ENCODE measurements at places on chromosomes 6 and 20.

DNA sequence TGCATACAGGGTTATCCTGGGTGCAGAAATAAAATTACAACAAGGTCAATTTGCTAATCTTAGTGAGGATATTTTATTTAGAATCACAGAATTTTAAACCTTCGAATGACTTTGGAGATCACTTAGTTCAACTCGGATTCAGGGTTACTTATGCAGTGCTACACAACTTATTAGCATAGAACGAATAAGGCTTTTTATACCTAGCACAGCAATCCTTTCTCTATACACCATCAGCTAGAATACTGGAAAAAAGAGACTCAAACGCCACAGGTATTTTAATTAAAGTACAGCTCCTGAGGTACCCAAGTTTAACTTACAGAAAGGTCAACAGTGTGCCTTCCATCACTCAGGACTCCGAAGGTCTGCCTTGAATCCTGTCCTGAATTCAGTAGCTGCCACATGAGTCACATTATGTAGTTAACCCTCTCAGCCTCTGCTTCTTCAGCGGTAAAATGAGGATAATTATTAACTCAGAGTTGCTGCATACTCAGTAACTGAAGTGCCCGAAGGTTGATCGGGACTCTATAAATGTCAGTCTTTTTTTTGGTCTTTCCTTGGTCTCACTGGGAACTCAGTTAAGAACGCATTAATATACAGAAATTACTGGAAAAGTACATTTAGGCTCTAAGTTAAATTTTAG is 6.0 kb upstream of the QKI start:
- no peak for DNase-seq

GRCh38 chr20:12054556-12054955 is 136.9 kb downstream of the BTBD3 start:
- DNase-seq: no peak

DNA sequence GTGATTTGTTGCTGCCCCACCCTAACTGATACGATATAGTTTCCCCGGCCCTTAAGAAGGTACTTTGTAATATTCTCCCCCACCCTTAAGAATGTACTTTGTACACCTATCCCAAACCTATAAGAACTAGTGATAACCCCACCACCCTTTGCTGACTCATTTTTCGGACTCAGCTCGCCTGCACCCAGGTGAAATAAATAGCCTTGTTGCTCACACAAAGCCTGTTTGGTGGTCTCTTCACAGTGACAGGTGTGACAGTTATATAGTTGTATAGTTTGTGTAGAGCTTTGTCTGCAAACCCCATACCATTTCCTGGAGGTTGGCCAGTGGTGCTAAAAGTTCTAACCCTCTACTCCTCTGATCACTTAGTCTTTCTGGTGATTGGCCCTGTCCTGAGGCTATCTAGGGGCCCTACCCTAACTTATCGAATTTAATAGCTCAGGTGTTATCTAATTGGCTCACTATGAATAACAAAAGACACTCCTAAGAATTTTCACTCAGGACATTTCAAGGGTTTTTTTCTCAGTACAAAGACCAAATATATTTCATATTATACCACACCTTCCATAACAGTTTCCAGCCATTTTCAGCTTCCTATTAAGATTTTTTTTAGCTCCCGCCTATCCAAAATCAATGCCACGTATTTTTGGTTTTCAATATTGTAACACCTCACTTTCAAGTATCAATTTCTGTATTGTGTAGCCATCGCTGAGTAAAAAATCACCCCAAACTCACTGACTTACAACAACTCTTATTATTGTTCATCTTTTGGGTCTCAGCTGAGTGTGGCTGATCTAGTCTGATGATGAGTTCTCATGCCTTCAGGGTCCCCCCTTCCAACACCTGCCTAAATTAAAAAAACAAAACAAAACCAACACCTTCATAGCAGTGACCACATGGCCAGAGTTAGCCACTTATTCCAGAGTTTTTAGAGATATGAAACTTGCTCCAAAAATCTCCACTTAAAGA is 9.8 kb upstream of the BTN1A1 start:
- no peak for DNase-seq

DNA sequence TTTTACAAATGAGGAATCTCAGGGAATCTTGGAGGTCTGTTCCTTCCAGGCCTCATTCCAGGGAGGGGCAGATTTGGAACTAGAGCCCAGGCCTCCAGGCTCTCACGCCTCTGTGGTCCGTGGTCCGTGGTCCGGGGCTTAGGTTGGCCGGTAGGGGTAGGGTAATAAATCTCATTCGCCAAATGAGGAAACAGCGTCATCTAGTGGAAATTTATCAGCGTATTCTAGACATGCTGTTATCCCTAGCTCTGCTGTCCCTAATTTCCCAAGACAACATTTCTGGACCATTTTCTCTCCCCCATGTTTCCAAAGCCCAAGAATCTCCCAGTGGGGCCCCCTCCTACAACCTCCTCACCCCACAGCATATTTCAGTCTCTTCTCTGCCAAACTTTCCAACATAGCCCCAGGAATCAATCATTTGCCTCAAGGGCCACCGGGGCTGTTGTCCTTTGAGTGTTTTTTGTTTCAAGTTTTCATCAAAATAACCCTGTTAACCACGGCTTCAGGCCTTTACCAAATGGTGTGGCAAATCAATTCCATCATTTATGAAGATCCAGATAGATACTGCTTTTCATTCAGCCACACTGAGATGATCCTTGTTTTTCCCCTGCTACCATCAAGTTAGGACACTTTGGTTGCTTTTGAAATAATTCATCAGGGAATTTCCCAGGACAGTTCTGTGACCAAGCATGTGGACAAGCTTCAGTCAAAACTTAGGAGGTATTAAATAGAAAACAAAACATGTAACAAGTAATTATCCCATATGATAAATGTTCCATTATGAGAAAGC is 126.8 kb downstream of the ALDH8A1 start:
- DNase-seq: peak; percentile 75

DNA sequence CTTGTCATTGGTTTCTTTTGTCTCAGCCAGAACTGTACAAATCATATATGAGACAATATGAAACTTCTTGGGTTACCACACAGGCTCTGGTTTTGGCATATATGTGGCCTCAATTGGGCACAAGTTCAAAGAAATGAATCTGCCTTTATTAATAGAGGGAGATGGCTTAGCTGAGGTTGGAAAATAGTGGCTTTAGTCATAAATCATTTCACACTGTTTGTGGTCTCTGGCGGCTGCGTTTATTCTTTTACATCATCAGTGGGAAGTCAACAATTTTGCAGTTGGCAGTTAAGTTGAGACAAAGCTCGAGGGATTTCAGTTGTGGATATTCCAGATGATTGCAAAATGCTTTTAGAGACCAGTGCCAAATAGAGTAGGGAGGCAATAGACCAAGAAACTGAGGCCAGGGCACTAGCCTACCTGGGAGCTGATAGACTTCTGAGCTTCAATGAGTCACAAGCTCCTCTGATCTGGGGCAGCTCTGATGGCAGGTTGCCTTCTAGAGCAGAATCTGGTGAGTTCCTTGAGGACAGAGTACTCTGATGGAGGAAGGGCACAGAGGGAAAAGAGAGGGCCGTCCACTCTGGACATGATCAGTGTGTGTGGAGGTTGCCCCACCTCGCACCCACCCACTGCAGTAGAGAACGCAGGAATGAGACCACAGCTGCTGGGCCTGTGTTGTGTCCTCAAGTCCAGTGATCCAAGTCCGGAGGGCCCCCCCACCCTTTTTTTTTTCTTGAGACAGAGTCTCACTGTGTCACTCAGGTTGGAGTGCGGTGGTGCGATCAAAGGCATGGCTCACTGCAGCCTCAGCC is 73.5 kb downstream of the ARMC2 start:
- DNase-seq: no peak

- no peak for DNase-seq
These were observed 74.3 kb upstream of the FOXQ1 start for GRCh38 chr6:1237636-1238035.

GRCh38 chr6:33053230-33053629 is 20.2 kb downstream of the HLA-DPA1 start:
- no peak for DNase-seq

DNA sequence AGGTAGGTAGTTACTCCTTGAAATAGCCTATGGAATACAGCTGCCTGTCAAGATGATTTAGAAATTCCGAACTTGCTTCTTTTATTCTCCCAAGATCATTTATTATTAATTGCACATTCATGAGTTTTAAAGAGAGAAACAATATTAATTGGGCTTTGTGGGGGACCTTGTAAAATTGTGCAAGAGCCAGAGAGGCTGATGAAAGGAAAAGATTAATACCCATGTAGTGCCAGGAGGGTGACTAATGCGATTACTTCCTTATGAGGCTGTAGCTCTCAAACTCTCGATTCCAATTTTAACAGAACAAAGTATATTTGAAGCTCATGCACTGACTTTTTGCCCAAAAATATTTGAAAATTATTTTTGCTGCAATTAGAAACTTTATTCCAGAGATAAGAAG is 423.8 kb upstream of the ID4 start:
- DNase-seq: no peak

DNA sequence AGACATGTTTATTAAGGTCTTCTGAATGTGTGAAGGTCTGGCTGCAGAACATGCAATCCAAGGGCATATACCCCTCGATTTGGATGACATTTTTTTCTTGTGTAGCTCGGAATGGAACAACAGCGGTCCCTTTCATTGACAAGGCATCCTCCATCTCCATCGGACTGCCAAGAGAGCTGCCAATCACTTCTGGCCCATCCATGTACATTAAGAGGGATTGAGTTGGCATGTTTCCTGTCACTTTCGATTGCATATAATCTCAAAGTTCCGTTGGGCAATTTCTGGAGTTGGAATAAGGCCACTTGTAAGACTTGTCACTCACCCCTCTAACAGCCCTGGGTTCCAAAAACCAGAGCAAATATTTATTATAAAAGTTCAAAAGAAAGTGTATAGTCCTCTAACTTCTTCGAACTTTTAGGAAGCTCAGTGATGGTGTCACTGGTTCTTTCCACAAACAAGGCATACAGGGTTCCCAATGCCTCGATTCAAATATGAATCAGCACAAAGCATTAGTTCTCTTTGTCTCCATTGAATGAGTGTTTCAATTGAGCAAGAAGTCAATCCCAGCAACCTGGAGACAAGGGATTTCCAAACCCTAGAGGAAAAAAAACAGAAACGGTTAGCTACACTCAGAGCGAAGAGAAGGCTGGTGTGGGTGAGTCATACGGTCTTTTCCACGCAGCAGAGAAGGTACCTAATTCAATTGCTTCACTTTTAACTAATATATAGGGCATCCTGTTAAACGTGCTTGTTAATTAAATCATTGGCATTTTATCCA is 10.9 kb downstream of the ZNF217 start:
- peak; percentile 54 for DNase-seq

DNA sequence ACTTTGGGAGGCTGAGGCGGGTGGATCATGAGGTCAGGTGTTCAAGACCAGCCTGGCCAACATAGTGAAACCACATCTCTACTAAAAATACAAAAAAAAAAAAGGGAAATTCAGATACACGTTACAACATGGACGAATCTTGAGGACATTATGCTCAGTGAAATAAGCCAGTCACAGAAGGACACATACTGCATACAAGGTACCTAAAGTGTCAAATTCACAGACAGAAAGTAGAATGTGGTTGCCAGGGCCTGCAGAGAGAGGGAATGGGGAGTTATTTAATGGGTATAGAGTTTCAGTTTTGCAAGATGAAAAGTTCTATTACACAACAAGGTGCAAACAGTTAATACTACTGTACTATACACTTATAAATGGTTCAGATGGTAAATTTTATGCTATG is 75.1 kb downstream of the SNX5 start:
- DNase-seq: no peak

GRCh38 chr6:159916752-159917151 is 26.0 kb downstream of the MAS1 start:
- DNase-seq: no peak

DNA sequence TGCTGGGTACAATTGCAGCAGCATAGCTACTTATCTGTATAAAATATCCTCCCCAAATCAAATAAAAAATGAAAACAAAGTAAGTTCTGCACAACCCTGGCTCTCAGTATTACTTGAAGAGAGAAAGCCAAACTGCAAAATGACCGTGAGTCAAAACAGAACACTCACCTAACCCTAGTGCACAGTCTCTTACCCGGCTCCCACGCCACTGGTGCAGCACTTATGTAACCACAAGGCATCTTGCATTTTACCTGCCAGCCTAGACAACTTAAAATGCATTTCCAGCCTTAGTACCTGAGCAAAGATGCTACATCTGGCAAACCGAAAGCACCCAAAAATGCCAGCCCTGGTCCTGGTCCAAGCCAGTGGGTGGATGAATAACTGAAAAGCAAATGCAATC is 12.4 kb upstream of the SIRPB1 start:
- no peak for DNase-seq

DNA sequence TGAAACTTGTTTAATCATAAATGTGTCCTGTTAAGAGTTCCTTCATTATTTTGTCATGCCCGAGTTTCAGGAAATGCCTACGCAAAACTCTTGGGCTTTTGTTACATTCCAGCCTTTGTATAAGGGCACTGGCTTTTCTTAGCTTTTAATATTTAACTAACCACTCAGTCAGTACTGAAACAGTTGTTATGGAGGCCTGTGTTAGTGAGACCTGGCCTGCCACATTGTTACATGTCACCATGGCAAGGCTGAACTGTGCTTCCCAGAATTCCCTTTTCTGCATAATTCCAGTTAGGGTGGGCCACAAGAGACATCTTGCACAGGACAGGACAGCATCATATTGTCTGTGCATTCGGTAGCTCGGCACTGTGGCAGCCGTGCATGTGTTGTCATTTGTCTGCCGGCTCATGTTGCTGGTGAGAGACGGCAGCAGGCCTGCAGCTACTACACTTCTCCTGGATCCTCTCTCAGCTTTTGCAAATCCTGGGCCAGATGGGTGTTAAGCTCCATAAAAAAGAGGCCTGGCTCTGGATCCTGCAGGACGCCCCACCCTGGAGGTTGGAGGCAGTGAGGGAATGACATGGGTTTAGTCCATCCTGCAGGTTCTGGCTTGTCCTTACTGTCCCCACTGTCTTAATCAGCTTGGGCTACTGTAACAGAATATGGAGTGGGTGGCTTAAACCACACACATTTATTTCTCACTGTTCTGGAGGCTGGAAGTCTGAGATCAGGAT is 128.8 kb upstream of the DTNBP1 start:
- DNase-seq: no peak

- no peak for DNase-seq
These were observed 140.8 kb downstream of the ALDH8A1 start for GRCh38 chr6:134809130-134809529.

- DNase-seq: peak; percentile 18
These were observed 28.6 kb downstream of the FOXO3 start for GRCh38 chr6:108589244-108589791.

DNA sequence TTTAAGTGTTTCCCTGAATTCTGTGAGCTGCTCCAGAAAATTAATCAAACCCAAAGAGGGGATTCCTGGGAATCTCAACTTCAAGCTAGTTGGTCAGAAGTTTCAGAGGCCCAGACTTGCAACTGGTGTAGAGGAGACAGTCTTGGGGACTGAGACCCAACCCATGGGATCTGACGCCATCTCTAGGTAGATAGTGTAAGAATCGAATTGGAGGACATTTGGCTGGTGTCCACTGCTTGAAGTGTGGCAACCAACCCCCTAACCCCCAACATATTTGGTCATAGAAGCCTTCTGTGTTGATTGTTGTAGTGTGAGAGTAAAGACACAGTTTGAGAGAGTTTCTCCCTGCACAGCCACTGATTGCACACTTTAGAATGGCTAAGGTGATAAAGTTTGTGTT is 103.5 kb upstream of the CARMIL1 start:
- DNase-seq: no peak

GRCh38 chr6:136647363-136647852 is 97.2 kb upstream of the MAP7 start:
- DNase-seq: peak; percentile 83

- DNase-seq: no peak
These were observed 10.3 kb upstream of the IER3 start for GRCh38 chr6:30754631-30755030.

GRCh38 chr6:28474441-28475219 is 31.3 kb upstream of the ZSCAN23 start:
- peak; percentile 80 for DNase-seq
